Breast epithelium (tissue), 4 donors: ENCODE measurements at places on chromosomes 4 and X.

- H3K27ac ChIP-seq = no peak overlapping the region
- DNase-seq = no peak
- H3K27me3 ChIP-seq = no peaks in the 10 kb centered on the region
- H3K4me3 ChIP-seq = no peak overlapping the region
- no peaks in the 10 kb centered on the region for H3K4me1 ChIP-seq
Measured at GRCh38 chr4:148056879-148057278, 325.0 kb downstream of the ARHGAP10 start.

- no peak for DNase-seq
- H3K27me3 ChIP-seq = no peaks in the 10 kb centered on the region
- no peaks in the 10 kb centered on the region for H3K4me1 ChIP-seq
Measured at GRCh38 chr4:94011190-94011589, 182.6 kb downstream of the ATOH1 start.

GRCh38 chr4:30837131-30837539 lies 117.0 kb downstream of the PCDH7 start:
- H3K4me1 ChIP-seq = no peaks in the 10 kb centered on the region
- DNase-seq = no peak
- no peaks in the 10 kb centered on the region for H3K36me3 ChIP-seq
- no peak overlapping the region for H3K27ac ChIP-seq
- no peaks in the 10 kb centered on the region for H3K27me3 ChIP-seq
- H3K4me3 ChIP-seq = no peak overlapping the region

- no peak overlapping the region for H3K4me3 ChIP-seq
- H3K36me3 ChIP-seq = no peaks in the 10 kb centered on the region
- no peaks in the 10 kb centered on the region for H3K4me1 ChIP-seq
Measured at GRCh38 chrX:39766855-39767254, 330.9 kb downstream of the BCOR start.

DNA sequence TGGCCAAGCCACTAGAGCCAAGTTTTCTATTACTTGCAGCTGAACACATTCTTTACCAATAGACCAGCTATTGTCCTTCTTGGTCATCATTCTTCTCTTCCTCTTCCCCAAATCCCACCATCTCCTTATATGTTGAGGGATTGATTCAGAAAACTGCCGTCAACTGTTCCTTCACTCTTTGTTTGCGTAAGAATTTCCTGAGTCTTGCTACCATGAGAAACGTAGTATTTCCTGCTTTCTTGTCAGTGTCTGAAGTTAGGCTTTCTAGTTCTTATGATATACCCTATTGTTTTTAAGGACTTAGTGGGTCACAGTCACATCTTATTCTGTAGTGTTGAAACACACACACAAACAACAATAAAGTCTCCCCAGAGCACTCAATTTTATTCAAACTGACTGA lies 20.1 kb downstream of the IGFBP7 start:
- no peak overlapping the region for H3K4me3 ChIP-seq
- no peaks in the 10 kb centered on the region for H3K27me3 ChIP-seq
- H3K4me1 ChIP-seq = no peaks in the 10 kb centered on the region
- H3K27ac ChIP-seq = no peak overlapping the region
- no peak for DNase-seq
- H3K36me3 ChIP-seq = no peaks in the 10 kb centered on the region
